NCI-H2171 treated with DMSO at 0.1 percent for 48 hours (cell line): ENCODE measurements at places on chromosomes 1 and 21.

GRCh38 chr21:14734191-14734590, 188.1 kb upstream of the SAMSN1 start:
- DNase-seq = no peak

DNA sequence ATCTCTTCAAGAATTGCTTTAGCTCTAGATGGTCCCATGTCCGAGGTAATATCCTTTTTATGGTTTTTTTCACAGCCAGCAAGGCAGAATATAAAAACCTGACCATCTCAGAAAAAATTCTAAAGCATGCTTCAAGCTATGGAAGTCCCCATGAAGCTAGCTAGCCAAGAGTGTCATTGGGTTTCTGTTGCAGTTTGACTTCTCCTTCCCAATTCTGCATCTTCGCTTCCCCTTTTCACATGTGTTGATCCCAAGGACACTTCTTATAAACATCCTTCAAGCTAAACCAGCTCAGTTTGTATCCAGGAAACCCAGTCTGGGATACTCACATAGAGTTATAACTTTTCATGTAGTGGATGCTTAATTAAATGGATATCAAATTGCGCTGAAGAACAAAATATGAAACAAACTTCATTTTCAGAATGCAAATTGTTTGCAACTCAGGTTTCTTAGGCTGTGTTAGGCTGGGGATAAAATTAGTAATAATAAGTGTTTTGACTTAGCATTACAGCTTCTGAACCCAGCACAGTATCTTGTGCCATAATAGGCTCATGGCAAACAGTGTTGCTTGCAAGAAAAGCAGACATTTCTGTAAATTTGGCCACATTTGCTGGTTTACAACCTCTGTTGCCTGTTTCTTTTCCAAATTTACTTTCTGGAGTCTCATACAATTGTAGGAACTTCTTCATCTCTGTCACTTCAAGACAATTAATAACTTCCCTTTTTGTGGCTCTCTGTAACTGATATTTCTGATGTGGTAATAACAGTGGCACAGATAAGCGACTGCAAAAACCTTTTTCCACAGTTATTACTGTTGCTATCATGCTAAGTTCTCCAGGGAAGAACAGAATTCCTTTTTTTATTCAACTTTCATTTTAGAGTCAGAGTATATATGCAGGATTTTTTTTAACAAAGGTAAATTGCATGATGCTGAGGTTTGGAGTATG, 53.2 kb downstream of the NCAM2 start:
- no peak for DNase-seq

- DNase-seq = no peak
Measured at GRCh38 chr1:89615676-89616598, 17.0 kb upstream of the LRRC8C start.

- DNase-seq = no peak
Measured at GRCh38 chr1:112805155-112805853, 90.2 kb upstream of the PPM1J start.

DNA sequence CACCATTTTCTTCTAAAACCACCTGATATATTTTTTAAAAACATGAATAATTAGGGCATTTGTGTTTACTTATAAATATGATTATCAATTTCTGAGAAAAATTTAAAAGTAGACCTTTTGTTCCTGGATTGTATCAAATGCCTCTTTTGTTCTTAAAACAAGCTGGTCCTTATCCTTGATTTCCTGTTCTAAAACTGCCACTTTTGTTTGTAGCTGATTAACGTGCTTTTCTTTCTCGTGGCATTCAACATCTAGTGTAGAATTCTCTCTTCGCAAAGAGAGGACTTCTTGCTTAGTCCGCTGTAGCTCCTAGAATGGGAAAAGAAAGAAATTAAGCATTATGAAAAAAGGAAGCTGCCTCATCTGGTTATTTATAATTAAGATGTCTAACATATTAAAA, 25.0 kb downstream of the SASS6 start:
- no peak for DNase-seq
